ENCODE measurements at places on chromosomes 7 and 10. TPM values are rescaled to one million over a fixed set of nuclear protein-coding genes. Genes with fewer than 3 reads are reported as not detected.

Gene MYH16
- 0.35 TPM for total RNA-seq

Gene ADGRA1
- 0.19 TPM for total RNA-seq

Gene OSBPL3
- total RNA-seq, result 11.7 TPM

Gene ATAD1
- 41.7 TPM for total RNA-seq

Gene MPLKIP
- total RNA-seq, result 42.2 TPM

Gene MRPS33
- total RNA-seq, result 108 TPM

Gene DRGX
- not detected for total RNA-seq

Gene EN2
- total RNA-seq, result 0.83 TPM

Gene RELN
- total RNA-seq, result 0.05 TPM

Gene HOXA13
- 1.7 TPM for total RNA-seq

Gene P4HA1
- total RNA-seq, result 19.8 TPM

Gene FOXI2
- total RNA-seq, result not detected

Gene ACTR3C
- not detected for total RNA-seq

Gene CTAGE15
- not detected for total RNA-seq

Gene NPY
- total RNA-seq, result not detected

Gene ECHDC3
- 10.4 TPM for total RNA-seq

Gene SPDYE6
- not detected for total RNA-seq

Gene CABCOCO1
- 0.46 TPM for total RNA-seq

Gene TMEM120A
- total RNA-seq, result 45.9 TPM

Gene ASZ1
- total RNA-seq, result not detected

Gene LRMDA
- 4.7 TPM for total RNA-seq

Data from A549 treated with AZD2906 at 1 μM for 4 hours (cell line).